ENCODE measurements at places on chromosomes 3 and 15. TPM values are rescaled to one million over a fixed set of nuclear protein-coding genes. Genes with fewer than 3 reads are reported as not detected.

The C3orf62 gene
- total RNA-seq, result 5.9 TPM

The FGF7 gene
- total RNA-seq, result 0.49 TPM

The DHFR2 gene
- 1.8 TPM for total RNA-seq

The TUSC2 gene
- 34.0 TPM for total RNA-seq

The TTC23 gene
- total RNA-seq, result 10.2 TPM

The MYH15 gene
- total RNA-seq, result 11.2 TPM

The A4GNT gene
- total RNA-seq, result not detected

The ILDR1 gene
- 2.9 TPM for total RNA-seq

The SMCO1 gene
- total RNA-seq, result not detected

The TRIM71 gene
- total RNA-seq, result 0.17 TPM
